MV-4-11 (cell line): ENCODE measurements at places on chromosomes 5 and 9.

DNA sequence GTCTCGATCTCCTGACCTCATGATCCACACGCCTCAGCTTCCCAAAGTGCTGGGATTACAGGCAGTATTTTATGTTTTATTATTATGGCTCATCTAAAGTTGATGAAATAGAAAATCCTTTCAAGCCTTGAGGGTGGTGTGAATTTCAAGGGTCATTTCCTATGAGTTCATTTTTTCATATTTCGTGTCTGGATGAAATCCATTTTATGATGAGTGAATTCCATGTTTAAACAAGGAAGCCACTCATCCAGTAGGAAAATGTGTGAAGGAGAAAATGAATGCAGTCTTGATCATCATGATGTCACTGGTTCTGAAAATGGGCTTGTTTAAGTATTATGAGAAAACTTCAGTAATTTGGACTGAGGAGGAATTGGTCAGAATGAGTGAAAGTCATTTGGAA is 74.6 kb upstream of the ZSWIM6 start:
- DNase-seq: no peak

GRCh38 chr5:40361378-40361777 is 318.3 kb upstream of the PTGER4 start:
- no peak for DNase-seq

DNA sequence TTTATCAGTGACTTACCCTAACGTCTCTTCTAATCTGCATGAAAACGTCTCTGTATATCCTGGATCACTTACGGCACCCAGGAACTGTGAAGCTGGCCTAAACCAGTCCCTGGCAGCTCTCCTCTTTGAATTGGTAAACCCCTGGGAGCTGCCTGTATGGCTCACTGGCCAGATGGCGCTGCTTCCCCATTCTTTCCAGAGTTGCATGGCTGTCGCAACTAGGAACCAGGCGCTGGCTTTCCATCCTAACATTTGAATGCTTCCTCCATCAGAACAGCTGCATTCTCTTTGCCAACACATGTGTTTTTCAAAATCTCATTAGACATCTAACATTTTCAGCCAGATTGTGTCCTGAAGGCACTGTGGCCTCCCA is 8.0 kb upstream of the PCA3 start:
- peak; percentile 68 for DNase-seq

DNA sequence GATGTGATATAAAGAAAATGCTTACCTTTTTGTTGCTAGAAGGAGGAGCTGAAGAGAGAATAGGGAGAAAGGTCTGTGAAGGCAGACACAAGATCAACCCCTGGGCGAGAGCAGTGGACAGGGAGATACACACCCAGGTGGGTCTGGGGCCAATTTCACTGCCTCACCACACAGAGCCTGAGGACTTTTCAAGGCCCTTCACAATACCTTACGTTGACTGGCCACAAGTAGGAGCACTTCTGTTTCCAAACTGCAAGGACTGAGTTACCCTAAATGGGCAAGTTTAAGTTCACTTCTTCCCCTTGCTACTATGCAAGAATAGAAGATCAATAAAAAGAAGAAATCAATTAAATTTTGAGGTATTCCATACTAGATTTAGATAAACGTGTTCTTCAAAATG is 174.5 kb upstream of the SLC12A2 start:
- peak; percentile 54 for DNase-seq

DNA sequence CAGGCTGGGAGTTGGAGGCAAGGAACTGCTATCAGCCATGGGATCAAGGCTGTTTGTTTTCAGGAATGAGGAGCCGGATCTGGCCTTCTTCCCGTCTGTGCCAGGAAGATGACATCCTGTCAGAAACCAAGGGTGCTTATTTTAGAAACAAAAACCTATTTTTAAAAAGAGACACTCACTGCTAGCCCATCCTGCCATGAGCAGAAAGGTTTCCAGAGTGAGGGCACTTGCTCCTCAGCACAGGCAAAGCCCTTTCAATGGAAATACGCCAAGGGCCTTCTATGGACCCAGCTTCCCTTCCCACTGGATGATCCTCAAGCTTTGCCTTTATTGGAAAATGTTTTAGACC is 132.6 kb upstream of the FSTL4 start:
- DNase-seq: no peak

GRCh38 chr5:56739990-56740389 is 75.4 kb upstream of the MAP3K1 start:
- DNase-seq: no peak
